ENCODE measurements at places on chromosomes 11 and 22. TPM values are rescaled to one million over a fixed set of nuclear protein-coding genes. Genes with fewer than 3 reads are reported as not detected.

DNA sequence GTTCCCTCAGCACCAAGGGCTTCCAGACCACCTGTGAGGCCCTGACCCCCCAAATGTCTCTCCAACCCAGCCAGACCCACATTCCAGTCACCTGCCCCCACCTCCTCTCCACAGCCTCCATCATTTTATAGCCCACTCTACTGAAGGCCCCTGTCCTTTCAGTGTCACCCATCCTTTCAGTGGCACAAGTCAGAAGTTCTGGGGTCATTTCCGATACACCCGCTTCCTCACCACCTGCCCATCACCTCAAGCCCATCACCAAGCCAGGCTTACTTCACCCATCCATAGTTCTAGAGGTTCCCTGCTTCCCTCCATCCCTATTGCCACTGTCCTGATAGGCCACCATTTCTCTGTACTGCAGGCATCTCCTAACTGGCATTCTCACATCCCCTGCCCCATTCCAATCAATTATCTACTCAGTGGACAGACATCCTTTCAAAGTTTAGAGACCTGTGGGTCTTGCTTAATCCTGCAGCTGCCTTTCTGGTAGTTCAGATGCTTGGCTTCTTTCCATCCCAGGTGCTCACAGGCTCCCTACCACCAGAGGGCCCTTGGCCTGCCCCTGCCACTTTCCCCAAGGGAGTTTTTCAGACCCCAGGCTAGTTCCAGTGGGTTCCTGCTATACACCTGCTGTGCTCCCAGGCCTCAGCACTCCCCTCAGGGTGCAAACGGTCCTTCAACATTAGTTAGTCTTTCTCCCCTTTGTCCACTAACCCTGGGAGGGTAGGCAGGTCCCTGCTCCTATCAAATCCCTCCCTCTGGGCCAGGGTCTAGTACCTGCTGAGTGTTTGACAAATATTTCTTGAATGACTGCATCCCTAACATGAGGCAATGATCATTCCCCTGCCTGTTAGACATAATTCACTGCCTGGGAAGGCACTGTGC lies 7.6 kb downstream of the KCNQ1OT1 start:
- DNase-seq, result peak; percentile 24

DNA sequence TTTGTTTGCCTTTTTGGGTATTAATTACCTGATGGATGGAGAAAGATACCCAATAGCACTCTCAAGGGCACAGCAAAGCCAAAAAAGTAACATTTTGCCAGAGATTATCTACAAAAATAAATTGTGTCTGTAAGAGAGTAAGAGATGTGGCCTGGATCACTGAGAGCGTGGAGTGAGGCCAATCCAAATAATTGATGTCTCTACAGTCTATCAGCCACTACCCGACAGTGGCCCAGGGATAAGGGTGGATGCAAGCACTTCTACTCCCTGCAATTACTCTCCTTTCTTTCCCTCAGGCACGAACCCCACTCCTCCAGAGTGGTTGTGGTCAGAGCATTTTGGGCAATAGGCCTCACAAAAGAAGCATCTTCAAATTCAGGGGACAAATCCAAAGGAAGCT lies 92.3 kb upstream of the ZC3H12C start:
- DNase-seq, result no peak

DNA sequence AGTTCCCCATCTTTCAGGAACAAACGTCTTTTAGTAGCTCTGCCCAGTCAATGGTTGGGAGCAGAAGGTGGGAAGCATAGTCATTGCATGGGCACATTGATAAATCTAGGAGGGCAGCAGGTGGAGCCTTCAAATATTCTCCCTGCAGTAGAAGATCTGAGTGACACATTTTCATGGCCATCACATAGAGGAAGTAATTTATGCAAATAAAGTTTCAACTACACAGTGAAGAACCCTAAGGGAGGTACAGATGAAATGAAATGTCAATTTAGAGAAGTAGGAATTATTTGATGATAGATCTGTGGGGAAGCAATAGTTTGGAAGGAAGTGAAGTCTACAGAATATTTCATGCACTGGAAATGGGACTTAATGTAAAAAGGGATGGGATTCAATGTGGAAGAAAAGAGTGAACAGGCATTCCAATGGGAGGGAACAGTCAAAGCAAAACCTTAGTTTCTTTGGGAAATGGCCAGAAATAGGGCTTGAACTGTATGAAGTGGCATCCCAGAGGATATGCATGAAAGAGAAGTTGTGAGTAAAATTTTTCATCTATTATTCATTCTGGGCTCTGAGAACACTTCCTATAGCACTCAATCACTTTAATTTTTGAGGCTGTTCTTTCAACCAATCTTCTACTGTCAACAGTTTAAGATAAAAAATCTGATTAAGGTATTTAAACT lies 256.2 kb upstream of the LUZP2 start:
- no peak for DNase-seq

PANX2 gene
- total RNA-seq, result 3.3 TPM

DERL3 gene
- 4.6 TPM for total RNA-seq

PEX26 gene
- total RNA-seq, result 33.7 TPM

- peak; percentile 95 for DNase-seq
Observed at GRCh38 chr11:63764679-63765647, 3.6 kb downstream of the ZFTA start.

CEND1 gene
- 0.20 TPM for total RNA-seq

TPBGL gene
- total RNA-seq, result 0.74 TPM

ART5 gene
- 0.72 TPM for total RNA-seq

DNA sequence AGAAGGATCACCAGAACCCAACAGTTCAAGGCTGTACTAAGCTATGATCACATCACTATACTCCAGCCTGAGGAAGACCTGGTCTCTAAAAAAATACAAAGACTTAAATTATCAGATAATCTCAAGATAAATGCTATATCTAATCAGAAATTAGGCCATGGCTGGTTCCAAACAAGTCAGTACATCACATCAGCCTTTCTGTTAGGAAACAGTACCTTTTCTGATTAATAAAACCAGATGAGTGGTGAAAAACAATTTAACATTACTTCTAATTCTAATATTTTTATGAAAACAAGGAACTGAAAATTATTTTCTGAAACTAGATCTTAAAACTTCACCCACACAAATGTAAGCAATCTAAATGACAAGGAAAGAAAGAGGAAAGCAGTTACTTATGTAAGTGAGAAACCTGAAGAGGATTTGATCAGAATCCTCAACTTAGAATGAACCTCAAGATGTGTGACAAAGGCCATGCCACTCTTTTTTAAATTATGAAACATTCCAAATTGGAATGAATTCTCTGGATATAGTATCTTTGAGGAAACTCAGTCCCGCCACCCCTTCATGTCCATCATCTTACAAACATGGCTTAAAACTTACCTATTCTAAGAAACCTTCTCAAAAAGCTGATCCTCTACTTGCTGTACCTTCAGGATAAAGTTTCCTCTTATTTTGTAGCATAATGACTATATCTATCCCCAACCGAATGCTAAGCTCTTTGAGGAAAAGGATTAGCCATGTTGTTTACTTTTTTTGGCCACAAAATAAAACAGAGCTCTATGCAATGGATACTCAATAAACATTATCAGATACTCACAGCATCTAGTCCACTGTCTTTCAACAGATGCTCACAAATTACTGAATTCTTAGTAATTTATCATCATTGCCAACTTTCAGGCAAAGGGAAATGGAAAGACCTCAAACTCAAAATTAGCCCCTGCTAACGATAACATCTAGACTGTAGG lies 132.0 kb downstream of the MRTFA start:
- DNase-seq, result no peak

KRTAP5-2 gene
- total RNA-seq, result not detected

YDJC gene
- 13.3 TPM for total RNA-seq

DNA sequence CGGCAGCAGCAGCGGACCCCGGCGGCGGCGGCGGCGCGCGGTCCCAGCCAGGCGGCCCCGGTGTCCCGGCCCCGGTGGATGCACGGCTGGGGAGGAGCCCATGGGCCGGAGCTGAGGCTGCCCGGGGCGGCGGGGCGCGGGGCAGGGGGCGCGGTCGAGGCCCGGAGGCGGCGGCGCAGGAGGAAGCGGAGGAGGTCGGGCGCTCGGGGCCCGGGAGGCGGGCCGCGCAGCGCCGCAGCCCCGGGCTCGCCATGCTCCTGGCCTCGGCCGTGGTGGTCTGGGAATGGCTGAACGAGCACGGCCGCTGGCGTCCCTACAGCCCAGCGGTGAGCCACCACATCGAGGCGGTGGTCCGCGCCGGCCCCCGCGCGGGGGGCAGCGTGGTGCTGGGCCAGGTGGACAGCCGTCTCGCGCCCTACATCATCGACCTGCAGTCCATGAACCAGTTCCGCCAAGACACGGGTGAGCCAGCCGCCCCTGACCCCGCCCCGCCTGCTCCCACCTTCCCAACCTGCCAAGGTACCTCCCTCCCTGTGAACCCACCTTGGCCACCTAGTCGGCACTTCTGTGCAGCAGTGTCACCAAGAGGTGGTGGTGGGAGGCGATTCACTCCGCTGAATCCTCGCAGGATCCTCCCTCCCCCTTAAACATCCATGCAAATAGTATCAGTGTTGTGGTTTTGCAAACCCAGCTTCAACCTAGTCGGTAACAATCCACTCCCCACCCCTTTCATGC lies 580 bp downstream of the DTX4 start:
- DNase-seq, result no peak

DNA sequence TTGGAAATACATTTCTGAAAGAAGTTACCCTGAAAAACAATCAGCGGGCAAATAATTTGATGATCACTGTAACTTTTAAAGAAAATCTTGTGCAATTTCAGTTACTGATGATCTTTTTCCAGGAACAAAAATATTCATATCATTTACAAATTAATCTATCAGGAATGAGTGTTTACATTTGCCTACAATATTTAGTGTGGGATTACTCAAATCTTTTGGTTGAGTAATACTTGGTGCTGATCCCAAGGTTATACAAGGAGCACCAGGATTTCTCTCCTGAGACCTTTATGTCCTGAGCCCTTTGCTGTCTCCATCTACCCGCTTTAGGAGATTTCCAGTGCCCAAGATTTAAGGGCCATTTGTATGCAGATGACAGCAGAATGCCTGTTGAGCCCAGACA lies 116.1 kb downstream of the ATXN10 start:
- DNase-seq, result no peak

GRCh38 chr11:2734181-2735052 lies 34.6 kb upstream of the KCNQ1OT1 start:
- DNase-seq, result peak; percentile 67

- no peak for DNase-seq
Observed at GRCh38 chr22:30535182-30535581, 11.4 kb downstream of the SEC14L6 start.

DNA sequence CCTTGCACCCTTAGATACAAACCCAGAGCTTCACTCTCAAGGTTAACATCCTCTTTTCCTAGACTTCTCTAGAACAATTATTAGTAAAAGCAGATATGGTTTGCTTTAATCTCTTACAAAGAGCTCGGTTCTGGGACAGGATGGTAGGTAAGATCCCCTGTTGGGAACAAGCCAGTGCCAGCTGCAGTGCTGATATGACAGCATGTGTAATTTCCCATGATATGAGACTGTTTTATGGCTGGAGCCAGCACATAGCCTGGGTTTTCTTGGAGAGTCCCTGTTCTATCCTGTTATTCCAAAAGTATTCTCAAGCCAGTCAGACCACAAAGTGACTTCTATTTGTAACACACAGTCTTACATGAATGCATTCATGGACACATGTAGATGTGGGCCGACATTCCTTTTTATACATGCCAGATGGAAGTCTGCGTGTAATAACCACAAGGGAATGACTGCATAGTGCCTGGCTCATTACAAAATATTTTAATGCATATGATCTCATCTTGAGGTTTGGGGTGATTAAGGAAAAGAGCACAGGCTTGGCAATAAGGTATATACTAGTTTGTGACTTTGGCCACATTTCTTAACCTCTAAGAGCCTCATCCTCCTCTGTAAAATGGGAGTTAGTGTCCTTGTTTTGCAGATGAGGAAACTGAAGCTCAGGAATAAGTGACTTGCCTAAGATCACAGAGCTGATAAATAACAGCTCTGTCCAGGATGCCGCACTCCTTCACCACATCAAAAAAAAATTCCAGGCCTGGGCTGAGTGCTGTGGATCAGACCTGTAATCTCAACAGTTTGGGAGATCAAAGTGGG lies 21.8 kb downstream of the CLMP start:
- DNase-seq, result no peak

- no peak for DNase-seq
Observed at GRCh38 chr11:1521382-1522080, 35.0 kb upstream of the MOB2 start.

DNA sequence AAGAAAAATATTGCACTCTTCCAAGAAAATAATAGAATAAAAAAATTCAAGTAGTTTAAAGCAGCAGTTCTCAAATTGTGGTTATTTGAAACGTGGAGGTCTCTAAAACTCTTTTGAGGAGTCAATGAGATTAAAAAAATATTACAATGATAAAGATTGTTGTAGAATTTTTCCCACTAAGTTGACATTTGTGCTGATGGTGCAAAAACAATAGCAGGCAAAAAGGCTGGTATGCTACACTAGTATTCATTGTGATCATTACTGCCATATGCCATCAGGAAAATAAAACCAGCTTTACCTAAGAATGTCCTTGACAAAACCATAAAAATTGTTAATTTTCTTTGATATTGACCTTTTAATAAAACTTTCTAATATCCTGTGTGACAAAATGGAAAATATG lies 505.2 kb upstream of the ANO5 start:
- no peak for DNase-seq

GRCh38 chr11:128302425-128303186 lies 284.8 kb downstream of the ETS1 start:
- no peak for DNase-seq

RBMXL2 gene
- total RNA-seq, result not detected

GRCh38 chr11:132784441-132784840 lies 747.9 kb downstream of the OPCML start:
- DNase-seq, result no peak

- DNase-seq, result no peak
Observed at GRCh38 chr22:32217465-32217864, 12.6 kb upstream of the RFPL2 start.

GRCh38 chr11:3095712-3096361 lies 38.6 kb upstream of the CARS1 start:
- no peak for DNase-seq

- no peak for DNase-seq
Observed at GRCh38 chr11:123815122-123815521, 9.0 kb upstream of the OR6M1 start.

DNA sequence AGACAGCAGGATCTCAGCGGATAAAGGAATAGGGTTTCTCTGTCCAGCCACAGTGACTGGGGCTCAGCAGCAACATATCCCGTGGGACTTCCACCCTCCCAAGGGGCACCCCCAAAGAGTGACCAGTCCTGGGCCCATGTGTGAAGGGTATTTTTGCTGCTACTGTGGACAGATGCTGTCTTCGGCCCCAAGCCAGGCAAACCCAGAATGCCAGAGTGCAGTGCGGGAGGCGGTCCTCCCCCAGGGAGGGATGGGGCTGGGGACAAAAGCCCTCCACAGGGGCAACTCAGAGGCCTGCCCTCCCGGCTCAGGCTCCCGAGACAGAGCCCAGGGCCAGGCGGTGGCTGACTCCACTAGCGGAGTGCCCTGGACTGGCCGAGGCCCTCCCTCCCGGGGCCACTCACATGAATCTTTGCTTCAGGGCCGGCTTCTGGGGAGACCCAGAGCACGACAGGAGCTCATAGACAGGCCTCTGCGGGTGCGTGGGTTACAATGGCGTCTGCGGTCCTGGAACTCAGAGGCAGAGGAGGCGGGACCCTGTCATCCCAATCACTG lies 34.7 kb upstream of the WNT7B start:
- DNase-seq, result peak; percentile 66

GRCh38 chr11:67420147-67420645 lies 4.7 kb downstream of the CARNS1 start:
- no peak for DNase-seq

GRCh38 chr22:50498322-50498890 lies 9.1 kb downstream of the LMF2 start:
- DNase-seq, result no peak

GRCh38 chr11:69353696-69354544 lies 60.0 kb downstream of the MYEOV start:
- no peak for DNase-seq

All from chondrocyte (in vitro differentiated cells).